Activated CD4-positive, CD25-positive, alpha-beta regulatory T cell treated with anti-CD3 and anti-CD28 coated beads, Interleukin-2, amount 50 U/mL, for 16 hours (primary cell): ENCODE measurements at places on chromosomes 5 and 9.

DNA sequence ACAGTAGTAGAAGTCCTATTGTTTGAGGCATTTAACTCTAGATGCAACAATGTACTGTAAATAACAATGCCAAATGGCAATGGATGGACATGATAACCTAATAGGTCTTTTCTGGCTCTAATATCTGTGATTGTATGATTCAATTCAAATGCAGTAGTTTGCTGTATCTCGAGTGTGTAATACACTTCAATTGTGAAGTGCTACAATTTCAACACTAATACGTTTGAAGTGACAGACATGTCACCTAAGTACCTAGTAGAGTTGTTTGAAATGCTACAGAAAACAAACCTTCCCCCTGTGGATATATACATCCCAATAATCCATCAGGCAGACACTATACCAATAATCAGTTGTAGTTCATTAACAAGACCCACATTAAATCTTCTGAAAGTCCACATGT is 305.9 kb upstream of the ITGA1 start:
- DNase-seq = no peak

DNA sequence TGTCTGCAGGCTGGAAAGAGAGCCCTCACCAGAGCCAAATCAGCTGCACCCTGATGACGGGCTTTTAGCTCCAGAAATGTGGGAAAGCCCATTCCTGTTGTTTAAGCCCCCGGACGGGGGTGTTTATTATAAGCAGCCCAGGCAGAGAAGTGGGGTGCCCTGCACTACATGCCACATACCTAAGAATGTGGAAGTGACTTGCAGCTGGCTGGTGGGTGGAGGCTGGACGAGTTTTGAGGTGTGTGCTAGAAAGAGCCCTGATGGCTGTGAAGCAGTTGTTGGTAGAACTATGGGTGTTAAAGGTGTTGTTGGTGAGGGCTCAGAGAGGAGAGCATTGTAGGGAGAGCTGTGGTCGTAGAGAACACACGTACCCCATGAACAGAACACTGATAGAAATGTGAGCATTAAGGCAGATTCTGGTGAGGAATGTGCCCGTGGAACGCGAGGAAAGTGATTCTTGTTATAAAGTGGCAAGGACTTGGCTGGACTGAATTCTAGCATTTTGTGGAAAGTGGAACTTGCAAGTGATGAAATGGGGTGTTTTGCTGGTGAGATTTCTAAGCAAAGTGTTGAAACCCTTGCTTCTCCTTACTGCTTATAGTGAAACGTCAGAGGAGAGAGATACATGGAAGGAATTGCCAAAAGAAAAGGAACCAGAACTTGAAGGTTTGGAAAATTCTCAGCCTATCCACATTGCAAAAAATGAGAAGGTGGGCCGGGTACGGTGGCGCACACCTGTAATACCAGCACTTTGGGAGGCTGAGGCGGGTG is 38.9 kb downstream of the AHRR start:
- no peak for DNase-seq

- DNase-seq = no peak
These were observed 157.1 kb downstream of the PBX3 start for GRCh38 chr9:125904155-125904851.

GRCh38 chr9:105842023-105842644 is 147.8 kb downstream of the TMEM38B start:
- no peak for DNase-seq

DNA sequence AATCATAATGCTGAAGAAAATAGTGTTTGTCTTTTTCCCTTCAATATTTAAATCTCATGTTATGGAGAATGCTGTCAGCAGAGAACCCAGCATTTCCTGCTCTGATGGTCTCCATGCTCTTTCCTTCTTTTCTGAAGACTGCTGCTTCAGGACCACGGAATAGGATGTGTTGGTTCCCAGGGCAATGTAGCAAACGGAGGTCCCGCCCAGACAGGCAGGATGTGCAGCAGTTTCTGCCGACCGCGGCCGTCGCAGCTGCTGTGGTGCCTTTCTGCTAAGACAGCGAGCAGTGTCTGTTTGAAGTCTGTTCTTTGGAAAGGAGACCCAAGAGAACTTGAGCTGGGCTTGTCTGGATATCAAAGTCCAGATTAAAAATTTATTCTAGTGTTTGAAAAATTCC is 654.3 kb downstream of the CCDC171 start:
- DNase-seq = no peak

DNA sequence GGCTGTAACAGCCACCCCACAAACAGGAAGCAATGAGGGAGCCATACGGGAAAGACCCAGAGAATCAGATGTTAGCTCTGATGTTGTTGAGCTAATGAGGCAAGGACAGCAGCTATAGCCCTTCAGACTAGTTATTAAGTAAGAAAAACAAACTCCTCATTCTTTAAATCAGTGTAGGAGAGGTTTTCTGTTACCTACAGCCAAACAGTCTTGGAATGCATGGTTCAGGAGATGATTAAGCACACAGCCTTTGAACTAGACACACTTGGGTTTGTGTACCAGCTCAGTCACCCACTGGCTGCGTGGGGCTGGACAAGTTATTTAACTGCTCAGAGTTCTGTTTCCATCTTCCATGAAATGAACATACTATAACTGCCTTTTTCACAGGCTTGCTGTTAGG is 68.1 kb downstream of the SPOCK1 start:
- DNase-seq = no peak
